Stimulated activated CD8-positive, alpha-beta memory T cell treated with anti-CD3 and anti-CD28 coated beads, Interleukin-7, amount 100 ng/mL, for 48 hours (primary cell): ENCODE measurements at places on chromosomes 12 and 14.

DNA sequence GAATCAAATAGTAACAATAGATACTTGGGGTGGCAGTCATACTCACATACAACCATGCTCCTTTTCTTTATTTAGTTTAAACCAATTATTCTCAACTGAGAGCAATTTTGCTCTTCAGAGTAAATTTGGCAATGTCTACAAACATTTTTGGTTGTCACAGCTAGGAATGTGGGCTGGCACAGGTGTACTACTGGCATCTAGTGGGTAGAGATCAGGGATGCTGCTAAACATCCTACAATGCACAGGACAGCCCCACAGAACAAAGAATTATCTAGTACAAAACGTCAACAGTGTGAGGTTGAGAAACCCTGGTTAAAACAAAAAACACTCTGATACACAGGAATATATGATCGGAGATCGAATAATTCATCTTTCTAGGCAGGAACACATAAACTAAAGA is 186.5 kb downstream of the NELL2 start:
- DNase-seq: no peak

GRCh38 chr14:99578541-99579101 is 25.4 kb downstream of the CCDC85C start:
- DNase-seq: no peak

DNA sequence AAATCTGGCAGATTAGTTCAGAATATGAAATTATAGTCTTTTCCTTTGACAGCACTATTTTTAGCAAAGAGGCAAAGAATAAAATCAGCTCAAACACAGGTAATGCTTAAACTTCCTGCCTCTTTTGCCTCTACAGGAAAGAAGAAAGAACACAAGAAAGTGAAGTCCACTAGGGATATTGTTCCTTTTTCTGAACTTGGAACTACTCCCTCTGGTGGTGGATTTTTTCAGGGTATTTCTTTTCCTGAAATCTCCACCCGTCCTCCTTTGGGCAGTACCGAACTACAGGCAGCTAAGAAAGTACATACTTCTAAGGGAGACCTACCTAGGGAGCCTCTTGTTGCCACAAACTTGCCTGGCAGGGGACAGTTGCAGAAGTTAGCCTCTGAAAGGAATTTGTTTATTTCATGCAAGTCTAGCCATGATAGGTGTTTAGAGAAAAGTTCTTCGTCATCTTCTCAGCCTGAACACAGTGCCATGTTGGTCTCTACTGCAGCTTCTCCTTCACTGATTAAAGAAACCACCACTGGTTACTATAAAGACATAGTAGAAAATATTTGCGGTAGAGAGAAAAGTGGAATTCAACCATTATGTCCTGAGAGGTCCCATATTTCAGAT is 17.4 kb downstream of the TMPO start:
- DNase-seq: no peak

DNA sequence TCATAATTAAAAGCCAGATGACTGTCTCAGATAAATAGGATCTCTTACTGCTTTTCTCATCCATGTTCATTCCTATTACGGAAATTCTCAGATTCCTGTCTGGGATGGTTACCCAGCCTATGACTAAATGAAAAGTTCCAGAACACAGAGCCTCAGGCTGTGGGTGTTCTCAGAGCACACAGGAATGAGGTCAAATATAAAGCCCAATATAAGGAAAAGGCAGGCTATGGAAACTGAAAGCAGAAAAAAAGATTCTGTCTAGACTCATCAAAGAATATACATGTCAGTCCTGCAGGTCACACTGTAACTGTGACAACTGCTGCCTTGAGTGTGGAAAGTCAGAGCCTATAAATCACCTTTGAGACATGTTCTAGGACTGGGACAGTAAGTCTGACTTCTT is 64.3 kb downstream of the DCAF5 start:
- DNase-seq: no peak

DNA sequence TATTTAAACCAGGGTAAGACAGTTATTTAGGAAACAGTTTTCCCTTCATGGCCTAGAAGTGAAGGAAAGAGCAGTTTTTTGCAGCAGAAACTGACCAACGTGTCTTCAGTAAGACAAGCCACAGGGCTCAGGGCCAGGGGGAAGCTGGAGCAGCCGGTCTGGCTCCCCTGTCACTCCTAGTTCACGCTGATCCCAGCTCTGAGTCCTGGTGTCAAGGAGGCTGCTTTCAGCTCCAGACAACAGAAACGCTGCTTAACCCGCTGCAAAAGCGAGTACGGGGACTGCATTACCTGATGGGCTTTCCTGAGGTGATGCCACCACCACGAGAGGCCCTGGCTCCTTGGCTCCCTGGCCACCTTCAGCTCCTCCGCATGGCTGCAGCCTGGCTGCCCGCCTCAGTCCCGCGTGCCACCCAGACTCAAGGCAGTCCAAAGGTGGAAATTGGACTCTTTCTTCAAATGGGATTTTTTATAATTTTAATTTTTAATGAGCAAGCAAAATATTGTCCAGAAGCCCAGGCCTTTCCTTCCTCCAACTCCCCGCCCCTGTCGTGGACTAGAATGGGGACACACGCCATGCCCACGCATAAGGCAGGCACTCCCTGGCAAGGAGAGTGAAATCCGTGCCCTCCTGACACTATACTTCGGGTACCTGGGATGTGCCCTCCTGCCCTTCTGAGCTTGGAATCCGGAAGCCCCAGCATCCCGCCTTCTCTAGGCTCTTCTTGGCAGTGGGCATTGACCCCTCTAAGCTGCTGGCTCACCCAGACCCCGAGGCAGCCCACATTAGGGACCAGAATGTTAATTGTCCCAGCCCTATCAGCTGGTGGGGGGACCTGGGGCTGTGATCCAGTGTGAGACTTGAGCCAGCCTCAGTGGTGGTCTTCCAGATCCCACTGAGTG is 85.0 kb downstream of the PAPOLA start:
- no peak for DNase-seq

GRCh38 chr12:96495155-96495554 is 5.8 kb downstream of the CFAP54 start:
- no peak for DNase-seq

- DNase-seq: no peak
Observed at GRCh38 chr12:1920436-1920835, 2.0 kb upstream of the CACNA2D4 start.

DNA sequence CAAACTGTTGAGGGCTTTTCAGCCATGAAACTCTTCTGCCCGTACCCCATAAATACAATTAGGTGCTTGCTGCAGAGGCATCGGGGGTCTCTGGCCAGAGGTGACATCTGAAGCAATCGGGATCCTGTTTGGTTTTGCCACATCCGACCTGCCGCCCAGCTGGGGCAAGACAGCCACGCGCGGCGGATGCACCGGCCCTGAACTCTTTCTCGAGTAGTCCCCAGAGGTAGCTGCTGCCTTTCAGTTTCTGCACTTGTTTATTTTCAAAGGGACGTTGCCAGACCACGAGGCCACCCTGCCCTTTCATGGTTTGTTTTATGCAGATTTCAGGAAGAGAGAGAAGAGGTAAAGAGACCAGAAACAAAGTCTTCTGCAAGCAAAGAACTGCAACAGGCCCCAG is 10.6 kb upstream of the MLXIP start:
- no peak for DNase-seq

- DNase-seq: no peak
Observed at GRCh38 chr12:126784328-126784921, 1482.5 kb upstream of the TMEM132C start.

- no peak for DNase-seq
Observed at GRCh38 chr12:52903285-52903854, 1.5 kb downstream of the KRT8 start.

DNA sequence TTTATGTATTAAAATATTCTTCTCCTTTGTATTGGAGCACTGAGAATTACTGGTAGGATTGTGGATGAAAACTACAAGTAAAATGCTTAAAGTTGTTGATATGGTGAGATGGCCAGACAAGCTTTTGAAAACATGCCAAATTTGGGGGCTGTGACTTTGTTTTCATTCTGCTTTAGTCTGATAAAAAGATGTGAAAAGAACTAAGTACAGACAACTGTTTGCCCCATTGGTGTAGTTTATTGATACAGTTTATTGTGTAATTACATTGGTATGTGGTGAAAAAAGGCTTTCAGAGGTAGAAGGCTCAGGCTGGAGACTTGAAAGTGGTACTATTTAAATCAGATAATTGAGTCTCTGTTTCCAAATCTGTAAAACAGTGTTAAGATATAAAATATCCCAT is 746.8 kb downstream of the DIO2 start:
- DNase-seq: no peak

DNA sequence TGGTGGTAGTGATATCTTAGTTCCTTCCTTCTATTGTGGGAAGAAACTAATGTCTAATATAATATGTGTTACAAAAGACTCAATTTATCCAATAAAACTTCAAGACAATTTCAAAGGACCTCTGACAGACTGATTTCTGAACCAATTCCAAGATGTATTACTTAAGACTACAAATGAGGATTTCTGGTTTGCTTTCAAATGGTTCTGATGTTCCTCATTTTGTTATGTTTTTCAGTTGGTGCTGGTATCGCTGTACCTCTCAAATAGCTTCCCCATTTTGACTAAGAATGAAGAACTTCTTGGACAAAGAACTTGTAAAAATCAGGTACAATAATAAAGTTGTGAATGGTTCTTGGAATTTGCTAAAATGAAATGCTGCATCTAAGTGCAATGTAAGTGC is 19.4 kb upstream of the MBIP start:
- DNase-seq: no peak

DNA sequence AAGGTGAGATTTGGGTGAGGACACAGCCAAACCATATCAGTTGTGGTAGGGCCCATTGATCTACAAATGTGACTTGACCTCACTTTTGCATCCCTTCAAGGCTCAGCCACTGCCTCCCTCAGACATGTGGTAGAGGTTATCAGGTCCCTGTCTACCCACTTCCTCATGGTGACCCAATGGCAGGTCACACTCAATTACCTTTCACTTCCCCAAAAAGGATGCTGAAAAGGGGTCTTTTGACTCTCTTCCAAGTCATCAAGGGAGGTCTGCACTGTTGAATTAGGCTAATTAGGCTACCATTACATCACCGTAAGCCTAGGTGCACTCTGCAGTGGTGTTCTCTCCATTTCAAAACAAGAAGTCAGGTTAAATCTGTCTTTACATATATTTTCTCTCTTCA is 22.6 kb upstream of the DRAM1 start:
- no peak for DNase-seq

- DNase-seq: no peak
Observed at GRCh38 chr12:116837097-116837496, 44.1 kb downstream of the HRK start.

DNA sequence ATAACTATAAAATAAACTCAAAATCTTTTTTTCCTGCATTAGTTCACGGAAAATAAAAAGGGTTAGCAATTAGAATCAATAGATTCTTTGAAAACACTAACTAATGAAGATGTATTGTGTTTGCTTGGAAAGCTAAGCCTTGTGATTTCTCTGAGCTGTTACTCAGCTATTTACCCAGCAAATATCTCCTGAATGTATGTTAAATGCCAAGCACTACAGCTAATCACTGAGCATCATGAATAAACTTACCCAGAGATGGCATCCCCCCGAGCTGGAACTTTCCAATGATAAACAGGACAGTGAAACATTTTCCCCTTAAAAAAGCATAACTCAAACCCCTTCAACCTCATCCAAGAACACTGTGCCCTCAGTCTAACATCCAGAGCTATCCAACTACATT is 71.2 kb downstream of the SLC2A13 start:
- DNase-seq: no peak

DNA sequence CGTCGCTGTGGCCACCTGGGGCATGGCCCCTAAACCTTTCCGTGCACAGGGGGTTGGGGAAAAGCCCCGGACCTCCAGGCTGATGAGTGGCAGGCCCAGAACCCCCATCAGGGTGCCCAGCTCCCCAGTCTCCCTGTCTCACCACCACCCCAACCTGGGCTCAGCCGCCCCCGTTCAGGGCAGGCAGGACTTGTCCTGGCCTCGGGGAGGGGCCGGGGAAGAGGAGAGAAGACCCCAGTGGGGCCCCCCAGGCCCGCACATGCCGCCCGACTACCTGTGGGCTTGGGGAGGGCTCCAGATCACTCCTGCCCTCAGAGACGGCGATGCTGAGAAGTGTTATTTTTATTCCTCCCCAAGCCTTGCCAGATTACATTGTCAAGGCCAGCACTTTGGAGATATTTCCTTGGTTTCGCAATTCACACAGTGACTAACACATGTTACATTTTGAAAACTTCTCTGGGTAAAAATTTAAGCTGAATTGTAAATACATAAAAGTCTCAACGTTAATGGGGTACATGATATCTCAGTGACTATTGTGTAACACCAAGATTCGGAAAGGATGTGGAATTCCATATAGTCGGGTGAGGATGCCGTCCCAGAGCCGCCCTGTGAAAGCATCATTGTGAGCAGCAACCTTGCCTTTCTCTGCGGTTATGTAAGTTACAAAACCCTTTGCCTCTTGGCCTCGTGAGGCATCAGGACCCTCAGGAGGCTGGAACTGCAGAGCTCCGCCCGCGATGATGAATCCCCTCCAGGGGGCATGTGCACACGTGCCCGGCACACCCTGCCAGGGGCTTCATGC is 85.6 kb upstream of the DIO3 start:
- no peak for DNase-seq

DNA sequence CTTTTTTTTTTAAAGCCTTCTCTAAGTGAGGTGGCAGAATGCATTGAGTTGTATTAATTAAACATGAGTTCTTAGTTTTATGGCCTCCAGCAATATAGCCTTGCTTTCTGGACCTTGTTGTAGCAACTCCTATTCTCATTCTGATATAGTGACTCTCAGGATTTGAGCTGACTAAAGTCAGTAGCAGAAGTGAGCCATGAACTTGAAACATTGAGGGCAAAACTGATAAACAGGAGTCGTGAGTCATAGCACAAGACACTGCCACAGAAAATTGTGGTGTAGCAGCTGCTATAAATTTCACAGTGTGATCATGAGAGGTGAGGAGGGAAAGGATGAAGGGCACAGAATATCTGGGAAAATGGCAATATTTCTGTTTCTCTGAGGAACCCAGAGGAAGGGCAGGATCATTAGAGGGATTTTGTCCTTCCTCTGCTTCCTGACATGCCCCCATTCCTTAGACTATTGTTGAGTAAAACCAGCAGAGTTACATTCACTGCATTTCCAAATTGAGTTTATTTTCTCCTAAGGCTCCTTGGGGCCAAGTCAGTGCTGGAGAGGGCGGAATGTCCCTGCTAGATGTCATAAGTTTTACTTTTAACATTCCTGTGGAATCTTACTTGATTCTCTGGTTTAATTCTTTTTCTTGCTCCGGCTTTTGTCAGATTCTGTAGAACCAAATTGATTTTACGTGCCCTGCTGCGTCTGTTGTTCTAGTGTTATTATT is 7.5 kb downstream of the KLRG1 start:
- DNase-seq: no peak

DNA sequence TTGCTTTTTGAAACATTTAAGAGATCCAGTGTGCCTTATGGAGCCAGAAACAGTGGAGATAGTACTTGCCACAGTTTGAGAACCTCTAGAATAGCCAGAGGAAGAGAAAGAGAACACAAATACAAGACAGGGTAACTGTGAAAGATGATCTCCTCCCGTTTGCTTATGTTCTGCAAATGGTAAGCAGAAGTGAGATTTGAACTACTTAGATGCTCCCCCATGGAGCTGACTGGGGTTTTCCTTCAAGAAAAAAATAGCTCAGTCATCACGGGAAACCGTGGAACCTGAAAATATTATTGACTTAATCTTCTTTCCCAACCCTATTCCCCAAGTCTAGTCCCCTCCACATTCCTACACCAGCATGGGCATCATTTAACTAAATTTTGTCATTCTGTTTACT is 87.1 kb downstream of the KIF21A start:
- no peak for DNase-seq
